ENCODE measurements at places on chromosomes 3 and 15.

DNA sequence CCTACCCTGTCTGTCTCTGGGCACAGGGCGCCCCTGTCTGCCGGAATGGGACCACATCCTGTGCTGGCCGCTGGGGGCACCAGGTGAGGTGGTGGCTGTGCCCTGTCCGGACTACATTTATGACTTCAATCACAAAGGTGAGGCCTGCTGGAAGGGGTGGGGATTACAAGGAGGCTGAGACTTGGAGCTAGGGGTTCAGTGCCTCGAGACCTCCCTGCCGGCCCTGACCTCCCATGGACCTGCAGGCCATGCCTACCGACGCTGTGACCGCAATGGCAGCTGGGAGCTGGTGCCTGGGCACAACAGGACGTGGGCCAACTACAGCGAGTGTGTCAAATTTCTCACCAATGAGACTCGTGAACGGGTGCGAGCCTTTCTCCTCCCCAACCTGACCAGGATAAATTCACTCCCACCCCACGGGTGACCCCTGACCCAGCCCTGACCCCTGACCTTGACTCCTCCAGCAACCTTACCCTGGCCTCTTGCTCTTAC lies 20.4 kb downstream of the PTH1R start:
- H3K27me3 ChIP-seq, result no peaks in the 10 kb centered on the region
- no peaks in the 10 kb centered on the region for H3K4me1 ChIP-seq
- no peak overlapping the region for H3K27ac ChIP-seq
- H3K36me3 ChIP-seq, result no peaks in the 10 kb centered on the region
- H3K4me3 ChIP-seq, result no peak overlapping the region

- no peak overlapping the region for H3K4me3 ChIP-seq
- no peaks in the 10 kb centered on the region for H3K4me1 ChIP-seq
- no peaks in the 10 kb centered on the region for H3K27me3 ChIP-seq
- H3K36me3 ChIP-seq, result no peaks in the 10 kb centered on the region
- no peak for DNase-seq
Measured at GRCh38 chr3:115275896-115276295, 128.8 kb upstream of the ZBTB20 start.

DNA sequence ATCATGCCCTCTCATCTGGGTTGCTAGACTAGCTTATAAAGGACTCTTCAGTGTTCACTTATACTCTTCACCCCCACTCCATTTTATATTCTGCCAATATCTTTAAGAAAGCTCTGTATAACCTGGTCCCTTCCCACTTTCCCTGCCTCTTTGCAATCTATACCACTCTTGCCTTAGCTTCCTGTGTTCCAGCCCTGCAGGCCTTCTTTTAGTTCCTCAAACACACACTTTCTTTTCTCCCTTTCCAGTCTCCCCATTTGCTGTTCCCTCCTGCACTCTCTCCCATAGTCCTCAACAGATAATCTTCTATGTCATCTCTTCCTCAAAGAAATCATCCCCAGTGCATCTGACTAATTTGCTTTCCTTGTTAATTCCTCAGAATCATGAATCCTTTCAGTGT lies 28.7 kb downstream of the SENP8 start:
- no peak for DNase-seq
- peaks cover 10% of the 10 kb centered on the region for H3K4me1 ChIP-seq
- H3K27ac ChIP-seq, result no peak overlapping the region
- H3K36me3 ChIP-seq, result no peaks in the 10 kb centered on the region

- H3K27me3 ChIP-seq, result no peaks in the 10 kb centered on the region
- peaks cover 1% of the 10 kb centered on the region for H3K36me3 ChIP-seq
- no peak overlapping the region for H3K4me3 ChIP-seq
Measured at GRCh38 chr3:71018799-71019198, 564.7 kb downstream of the FOXP1 start.

GRCh38 chr3:156216852-156217251 lies 96.5 kb downstream of the KCNAB1 start:
- no peak overlapping the region for H3K4me3 ChIP-seq
- no peaks in the 10 kb centered on the region for H3K4me1 ChIP-seq
- H3K27ac ChIP-seq, result no peak overlapping the region
- H3K27me3 ChIP-seq, result no peaks in the 10 kb centered on the region

DNA sequence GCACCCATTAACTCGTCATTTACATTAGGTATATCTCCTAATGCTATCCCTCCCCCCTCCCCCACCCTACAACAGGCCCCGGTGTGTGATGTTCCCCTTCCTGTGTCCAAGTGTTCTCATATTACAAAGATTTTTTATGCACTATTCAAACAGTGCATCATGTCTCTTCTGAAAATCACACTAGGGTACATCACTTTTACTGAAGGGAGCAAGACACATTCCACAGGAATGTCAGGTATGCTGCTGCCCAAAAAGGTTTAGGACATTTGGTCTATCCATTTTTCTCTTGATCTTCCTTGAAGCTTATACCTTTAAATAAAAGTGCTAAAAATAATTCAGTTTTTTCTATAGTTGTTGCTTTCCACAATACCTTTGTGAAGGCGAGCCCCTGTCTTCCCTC lies 9.2 kb upstream of the EPHA3 start:
- H3K27ac ChIP-seq, result no peak overlapping the region
- DNase-seq, result no peak
- no peak overlapping the region for H3K4me3 ChIP-seq
- H3K27me3 ChIP-seq, result no peaks in the 10 kb centered on the region

DNA sequence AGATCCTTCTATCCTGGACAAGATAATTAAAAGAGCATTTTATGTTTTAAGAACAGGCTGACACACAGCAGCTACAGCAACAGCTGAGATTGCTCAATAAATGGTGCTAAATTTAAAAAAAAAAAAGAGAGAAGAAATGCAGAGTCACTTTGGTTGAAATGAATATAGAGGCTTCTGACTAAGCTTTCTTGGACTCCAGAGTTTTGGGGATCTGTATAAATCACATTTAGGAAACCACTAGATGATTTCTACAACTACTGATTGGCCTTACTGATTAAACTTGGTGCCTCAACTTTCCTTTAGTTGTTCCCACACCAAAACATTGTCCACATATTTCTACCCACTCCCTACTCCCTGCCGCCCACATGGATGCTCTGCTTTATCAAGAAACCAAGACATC lies 132.9 kb upstream of the ZBTB20 start:
- H3K36me3 ChIP-seq, result no peaks in the 10 kb centered on the region
- H3K27me3 ChIP-seq, result no peaks in the 10 kb centered on the region
- H3K4me1 ChIP-seq, result no peaks in the 10 kb centered on the region
- DNase-seq, result no peak
- no peak overlapping the region for H3K27ac ChIP-seq

DNA sequence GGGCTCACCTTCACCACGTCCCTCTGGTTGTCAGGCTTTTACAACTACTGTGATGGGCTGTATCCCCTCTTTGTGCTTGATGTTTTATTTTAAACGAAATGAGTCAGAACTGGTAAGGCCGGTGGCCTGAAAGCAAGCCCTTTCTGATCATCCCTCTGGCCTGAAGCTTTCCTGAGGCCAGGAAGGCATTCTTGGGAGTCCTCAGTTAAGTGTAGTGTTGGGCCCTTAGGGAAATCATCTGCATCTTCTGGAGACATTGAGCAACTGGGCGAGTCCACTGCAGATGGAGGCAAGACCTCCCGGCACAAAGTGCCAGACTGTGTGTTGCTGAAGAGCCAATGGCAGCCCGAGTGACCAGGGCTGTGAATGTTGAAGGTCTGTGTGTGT lies 33.0 kb upstream of the AMOTL2 start:
- H3K4me1 ChIP-seq, result no peaks in the 10 kb centered on the region
- DNase-seq, result no peak
- H3K4me3 ChIP-seq, result no peak overlapping the region
- no peak overlapping the region for H3K27ac ChIP-seq

All from Caco-2 (cell line).